Mesenteric fat pad (tissue), 1 donor: ENCODE measurements at places on chromosomes 4 and X. TPM values are rescaled to one million over a fixed set of nuclear protein-coding genes. Genes with fewer than 3 reads are reported as not detected.

DNA sequence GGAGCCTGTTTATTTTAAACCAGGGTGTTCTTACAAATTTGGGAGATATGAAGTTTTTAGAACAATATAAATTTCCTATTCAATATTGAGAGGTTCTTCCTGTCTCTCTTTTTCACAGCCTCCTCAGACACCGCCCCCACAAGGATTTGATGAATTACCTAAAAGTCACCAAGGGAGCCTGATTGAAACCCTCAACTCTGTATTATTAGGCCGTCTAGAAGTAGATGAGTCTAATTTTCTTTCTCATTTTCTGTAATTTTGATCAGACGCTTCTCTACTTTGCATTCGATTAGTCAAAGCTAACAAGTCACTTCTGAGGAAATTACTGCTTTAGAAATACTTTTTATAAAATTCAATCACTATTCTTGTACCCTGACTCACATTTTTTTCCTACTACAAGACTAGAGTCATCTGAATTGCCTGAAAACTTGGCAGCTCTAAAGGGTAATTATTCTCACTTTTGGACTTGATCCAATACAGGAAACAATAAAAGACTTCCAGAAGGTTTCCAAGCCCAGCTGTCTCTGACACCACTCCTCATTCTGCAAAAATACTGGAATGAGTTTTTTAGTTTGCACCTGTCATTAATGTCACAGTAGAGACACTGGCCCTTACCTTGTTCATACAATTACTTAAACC is 111.2 kb downstream of the ELOVL6 start:
- DNase-seq: no peak

GRCh38 chr4:79083406-79084010 is 144.3 kb upstream of the PAQR3 start:
- no peak for DNase-seq

- peak; percentile 69 for DNase-seq
These were observed 60.0 kb upstream of the HELT start for GRCh38 chr4:184958127-184958922.

GRCh38 chr4:80092088-80092487 is 19.1 kb upstream of the ANTXR2 start:
- no peak for DNase-seq

DNA sequence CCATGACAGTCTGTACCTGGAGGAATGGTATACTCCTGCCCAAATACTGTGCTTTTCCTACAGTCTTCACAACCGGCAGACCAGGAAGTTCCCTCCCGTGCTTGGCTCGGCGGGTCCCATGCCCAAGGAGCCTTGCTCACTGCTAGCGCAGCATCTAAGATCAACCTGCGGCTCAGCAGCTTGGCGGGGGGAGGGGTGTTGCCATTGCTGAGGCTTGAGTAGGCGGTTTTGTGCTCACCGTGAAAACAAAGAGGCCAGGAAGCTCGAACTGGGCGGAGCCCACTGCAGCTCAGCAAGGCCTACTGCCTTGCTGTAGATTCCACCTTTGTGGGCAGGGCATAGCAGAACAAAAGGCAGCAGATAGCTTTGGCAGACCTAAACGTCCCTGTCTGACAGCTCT is 152.7 kb downstream of the TEX11 start:
- DNase-seq: no peak

GRCh38 chrX:40871385-40872082 is 136.2 kb upstream of the MED14 start:
- DNase-seq: no peak

DNA sequence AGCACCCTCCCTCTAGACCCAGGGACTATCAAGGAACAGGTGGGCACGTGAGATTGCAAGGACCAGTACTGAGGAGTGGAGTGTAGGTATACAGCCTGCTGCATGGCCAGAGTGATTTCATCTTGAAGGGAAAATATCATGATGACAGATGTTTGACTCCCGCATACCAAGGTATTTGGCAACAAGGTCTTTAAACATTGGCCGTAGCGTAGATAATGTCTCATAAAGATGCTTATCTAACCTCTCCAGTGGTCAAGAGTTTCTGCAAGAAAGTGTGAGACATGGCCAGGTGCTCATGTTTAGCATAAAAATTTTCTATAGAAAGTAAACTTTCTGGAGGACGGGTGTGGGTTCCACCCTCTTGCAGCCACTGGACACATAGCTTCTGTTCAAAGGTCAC is 18.7 kb upstream of the ZNF630 start:
- no peak for DNase-seq

IL1RAPL1 gene
- not detected for total RNA-seq

DNA sequence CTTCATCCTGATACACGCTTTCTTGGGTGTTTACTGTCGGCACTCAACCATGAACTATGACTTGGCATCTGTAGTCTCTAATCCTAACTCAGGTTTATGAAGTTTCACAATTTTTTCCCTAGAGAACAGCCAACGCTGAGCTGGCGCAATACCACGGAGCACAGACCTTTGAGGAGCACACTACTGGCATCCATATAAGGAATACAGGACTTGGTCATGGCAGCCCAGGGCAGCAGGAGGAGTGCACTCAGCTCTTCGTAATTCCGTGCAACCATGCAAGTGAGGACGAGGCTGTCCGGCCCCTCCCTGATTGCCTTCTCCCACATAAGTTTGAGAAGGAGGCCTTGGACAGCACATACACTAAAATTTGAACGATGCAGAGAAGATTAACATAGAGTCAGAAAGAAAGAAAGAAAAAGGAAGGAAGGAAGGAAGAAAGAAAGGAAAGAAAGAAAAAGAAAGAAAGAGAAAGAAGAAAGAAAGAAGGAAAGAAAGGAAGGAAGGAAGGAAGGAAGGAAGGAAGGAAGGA is 41.0 kb upstream of the PDLIM5 start:
- DNase-seq: no peak

GRCh38 chrX:80285131-80285773 is 135.0 kb upstream of the TENT5D start:
- DNase-seq: no peak

DNA sequence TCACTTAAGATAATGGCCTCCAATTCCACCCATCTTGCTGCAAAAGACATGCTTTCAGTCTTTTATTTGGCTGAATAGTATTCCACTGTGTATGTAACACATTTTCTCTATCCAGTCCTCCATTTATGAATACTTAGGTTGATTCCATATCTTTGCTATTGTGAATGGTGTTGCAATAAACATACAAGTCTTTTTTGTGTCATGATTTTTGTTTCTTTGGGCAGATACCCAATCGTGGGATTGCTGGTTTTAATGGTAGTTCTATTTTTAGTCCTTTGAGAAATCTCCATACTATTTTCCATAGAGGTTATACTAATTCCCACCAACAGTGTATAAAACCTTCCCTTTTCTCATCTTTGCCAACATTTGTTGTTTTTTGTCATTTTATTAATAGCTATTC is 180.9 kb downstream of the SMIM20 start:
- no peak for DNase-seq

DNA sequence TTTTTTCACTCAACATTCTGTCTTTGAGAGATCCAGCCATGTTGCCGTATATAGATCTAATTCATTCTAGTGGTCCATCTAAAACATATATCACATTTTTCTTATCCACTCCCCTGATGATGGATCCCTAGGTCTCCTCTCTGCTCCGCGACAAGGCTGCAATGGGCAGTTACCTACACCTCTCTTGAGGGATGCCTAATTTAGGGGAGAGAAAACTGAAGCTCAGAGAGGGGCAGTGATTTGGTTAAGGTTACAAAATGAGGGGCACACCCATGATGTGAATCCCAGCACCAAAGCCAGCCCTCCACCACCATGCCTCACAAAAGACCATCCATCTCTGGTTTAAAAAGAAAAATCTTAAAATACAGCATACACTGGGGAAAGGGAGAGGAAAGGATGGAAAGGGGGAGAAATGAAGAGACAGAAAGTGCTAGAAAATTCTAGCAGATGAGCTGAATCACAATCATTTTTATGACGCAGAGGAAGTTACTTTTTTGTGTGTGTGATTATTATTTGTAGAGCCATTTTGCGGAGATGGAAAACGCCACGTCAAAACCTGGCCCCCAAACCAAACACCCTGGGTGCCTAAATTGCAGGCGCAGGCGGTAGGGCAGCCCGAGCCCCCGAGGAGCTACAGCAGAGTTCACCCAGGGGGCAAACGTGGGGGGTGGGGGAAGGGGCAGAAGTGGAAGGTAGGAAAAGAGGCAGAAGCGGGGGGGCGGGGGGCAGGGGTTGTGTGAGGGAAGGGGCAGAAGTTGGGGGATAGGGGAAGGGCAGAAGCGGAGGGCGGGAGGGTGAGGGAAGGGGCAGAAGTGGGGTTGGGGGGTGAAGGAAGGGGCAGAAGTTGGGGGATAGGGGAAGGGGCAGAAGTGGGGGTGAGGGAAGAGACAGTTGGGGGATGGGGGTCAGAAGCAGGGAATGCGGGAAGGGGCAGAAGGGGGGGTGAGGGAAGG is 1.3 kb upstream of the TSPYL2 start:
- DNase-seq: peak; percentile 68

DCHS2 gene
- total RNA-seq: 0.32 TPM

DNA sequence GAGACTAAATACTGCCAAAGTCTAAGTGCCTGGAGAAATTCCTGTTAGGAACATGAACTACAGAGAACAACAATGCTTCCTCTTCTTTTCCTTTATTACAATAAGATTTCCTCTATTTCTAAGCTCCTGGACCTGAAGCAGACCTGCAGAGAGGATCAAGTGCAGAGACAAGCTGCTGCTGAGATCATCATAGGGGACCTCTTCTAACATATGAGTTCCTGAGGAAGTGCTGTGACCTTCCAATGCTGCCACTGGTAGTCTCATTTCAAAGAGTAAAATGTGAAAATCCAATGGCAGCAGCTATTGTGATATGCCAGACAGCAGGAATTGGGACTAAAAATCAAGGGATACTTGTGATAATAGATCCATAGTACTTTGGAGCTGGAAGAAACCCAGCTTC is 28.0 kb downstream of the CCNG2 start:
- no peak for DNase-seq

DNA sequence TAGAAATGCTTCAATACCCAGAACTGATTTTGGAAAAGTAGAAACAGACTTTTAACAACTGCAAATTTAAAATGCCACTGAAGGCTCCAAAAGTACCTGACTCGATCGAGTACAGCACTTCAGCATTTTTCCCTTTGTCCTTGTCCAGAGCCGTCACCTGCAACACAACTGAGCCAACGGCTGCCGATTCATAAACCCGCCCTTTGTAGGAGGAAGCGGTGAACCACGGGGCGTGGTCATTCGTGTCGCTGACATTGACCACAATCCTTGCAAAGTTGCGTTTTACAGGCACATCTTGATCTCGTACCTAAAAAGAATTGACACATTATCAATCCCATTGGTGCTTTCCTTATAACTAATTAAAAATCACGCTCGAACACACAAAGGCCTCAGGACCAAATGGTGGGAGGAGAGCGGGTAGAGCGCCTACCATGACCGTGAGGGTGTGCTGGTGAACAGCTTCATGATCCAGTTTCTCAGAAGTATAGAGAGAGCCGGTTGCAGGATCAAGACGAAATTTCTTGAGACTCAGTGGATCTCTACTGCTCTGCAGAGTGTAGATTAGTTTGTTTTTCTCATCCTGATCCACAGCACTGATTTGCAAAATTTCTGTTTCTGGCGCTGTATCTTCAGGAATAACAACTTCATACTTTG is 72.8 kb upstream of the MTNR1A start:
- no peak for DNase-seq

BEX1 gene
- 1.1 TPM for total RNA-seq

CTAG1B gene
- not detected for total RNA-seq

DNA sequence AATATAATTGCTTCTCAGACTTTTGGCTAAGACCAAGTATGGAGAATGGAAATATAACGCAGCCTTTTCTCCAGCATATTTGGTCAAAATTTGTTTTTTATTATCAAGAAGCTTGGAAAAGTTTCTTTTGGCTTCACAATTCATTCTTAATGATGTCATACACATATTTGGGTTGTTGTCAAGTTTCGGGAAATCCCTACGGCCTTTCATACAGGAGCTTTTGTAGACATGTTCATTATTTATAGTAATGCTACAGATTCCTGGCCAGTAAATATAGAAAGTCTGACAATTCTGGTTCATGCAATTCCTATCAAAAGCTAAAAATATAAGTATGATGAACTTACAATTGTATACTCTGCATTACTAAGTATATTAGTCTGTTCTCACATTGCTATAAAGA is 112.9 kb downstream of the IRF2 start:
- DNase-seq: no peak

SCML1 gene
- 15.4 TPM for total RNA-seq

GPM6B gene
- 2.3 TPM for total RNA-seq

ARX gene
- not detected for total RNA-seq

NSG1 gene
- 0.16 TPM for total RNA-seq

CLCN5 gene
- 9.5 TPM for total RNA-seq

DNA sequence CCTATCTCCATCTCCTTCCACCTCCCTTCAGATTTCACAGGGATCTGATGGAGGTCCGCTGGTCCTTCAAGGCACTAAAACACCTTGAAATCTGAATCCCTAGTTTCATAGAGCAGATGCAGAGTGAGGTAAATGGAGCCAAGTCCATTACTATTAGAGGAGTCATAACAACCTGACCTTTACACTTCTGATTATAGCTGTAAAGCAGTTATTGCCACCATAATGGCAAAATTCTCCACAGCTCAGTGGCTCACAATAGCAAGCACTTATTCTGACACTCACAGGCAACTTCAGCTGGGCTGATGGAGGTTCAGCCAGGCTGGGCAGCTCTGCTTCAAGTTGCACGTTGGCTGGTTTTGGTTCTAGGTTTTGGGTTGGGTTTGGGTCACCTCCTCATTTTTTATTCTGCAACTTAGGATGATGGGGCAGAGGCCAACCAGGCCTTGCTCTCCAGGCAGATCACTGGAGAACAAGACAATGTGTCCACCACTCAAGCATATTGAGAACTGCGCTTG is 51.4 kb upstream of the LRAT start:
- DNase-seq: no peak

DNA sequence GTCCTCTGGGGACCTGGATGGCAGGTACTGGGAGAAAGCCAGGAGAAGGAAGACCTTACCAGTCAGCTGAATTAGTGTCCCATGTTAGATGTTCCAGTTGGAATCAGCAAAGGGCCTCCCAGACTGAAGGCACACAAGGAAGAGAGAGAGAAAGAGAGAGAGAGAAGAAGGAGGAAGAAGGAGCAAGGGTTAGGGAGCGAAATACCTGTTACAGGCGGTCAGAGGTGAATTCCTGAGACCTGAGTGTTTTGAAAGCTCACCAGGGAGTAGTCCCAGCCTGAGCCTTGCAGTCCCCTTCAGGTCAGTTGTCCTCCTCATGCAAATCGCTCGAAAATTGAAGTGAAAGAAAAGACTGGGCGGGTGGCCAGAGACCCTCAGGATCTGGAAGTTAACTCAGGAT is 60.3 kb downstream of the USP11 start:
- DNase-seq: no peak

DNA sequence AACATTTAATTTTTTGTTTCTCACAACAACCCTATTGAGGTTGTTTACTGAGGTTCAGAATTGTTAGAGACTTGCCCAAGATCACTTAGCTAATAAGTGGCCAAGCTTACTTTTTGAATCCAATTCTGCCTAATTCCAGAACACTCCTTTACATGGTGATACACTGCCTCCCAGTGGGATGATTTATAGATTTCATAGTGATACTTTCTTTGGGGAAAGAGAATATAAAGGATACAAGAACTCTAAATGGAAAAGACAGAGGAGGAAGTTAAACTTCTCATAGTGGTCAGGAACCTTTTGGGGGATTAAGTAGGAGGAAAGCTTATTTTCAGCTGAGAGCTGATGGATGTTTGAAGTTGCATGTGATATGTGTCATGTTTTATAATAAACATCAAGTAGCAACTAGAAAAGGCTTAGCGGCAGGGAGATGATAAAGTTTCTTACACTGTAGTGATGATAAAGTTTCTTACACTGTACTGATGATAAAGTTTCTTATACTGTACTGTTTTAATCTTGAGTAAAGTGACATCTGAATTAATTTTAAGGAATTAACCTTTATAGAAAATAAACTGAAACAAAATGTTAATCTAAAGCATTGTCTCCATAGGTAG is 15.3 kb downstream of the STAG2 start:
- no peak for DNase-seq
